ENCODE measurements at places on chromosomes 13 and 19.
A peak's percentile ranks its signal among the peaks of the same experiment; 100 is the strongest.

DNA sequence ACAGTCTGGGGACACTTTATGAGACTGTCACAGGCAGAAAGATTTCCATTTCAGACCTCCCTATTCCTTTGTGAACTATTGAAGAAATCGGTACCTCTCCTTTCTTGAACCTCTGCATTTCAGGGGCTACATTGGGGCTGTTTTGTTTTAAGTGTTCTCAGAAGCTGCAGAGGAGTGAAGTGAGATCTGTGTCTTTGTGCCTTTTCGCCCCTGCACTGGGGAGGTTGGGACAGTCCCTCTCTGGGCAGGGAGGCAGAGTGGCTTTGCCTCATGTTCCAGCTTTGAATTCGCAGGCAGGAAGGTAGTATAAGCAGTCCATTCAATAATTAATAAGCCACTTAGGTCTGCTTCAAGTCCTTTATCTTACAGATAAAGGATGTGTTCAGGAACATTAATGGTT is 9.5 kb upstream of the AMER2 start:
- DNase-seq, result no peak

DNA sequence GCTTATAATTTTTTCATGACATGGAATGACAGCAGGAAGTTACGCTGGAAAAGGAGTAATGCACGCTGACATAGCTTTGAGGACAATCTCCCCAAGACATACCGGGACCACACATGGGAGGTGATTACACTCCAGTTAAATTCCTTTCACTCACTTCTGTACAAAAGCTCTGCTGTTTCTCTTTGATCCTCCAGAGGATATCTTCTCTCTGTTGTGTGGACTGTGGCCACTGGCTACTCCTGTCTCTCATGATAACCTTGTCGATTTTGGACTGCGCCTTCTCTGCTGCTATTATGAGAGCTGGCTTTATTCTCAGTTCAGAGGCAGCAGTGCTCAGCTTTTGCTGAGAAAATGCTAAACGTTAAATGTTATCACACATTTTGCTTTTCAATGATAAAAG is 464.6 kb downstream of the FGF9 start:
- DNase-seq, result no peak

DNA sequence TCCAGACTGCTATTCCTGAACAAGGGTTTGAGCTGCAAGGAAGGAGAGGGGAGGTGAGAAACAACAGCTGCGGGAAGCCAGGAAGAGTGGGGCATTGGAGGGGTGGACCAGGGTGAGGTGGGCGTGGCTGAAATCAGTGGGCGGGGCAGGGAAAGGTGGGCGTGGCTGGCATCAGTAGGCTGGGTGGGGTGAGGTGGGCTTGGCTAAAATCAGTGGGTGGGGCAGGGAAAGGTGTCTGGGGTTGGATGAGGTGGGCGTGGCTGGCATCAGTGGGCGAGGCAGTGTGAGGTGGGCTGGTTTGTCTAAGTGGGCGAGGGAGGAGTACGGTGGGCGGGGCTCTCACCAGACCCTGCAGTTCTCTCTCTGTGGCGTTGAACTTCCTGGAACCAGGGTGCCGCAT is 87.6 kb downstream of the MUC16 start:
- DNase-seq, result no peak

GRCh38 chr13:48038761-48039160 is 1.2 kb downstream of the NUDT15 start:
- no peak for DNase-seq

- peak; percentile 56 for DNase-seq
Observed at GRCh38 chr19:15551293-15552004, 43.1 kb downstream of the CYP4F22 start.

- no peak for DNase-seq
Observed at GRCh38 chr19:6887316-6887715, at the start of gene ADGRE1. TSS of gene ADGRE1 (plus strand) at chr19:6887579. CDS start at chr19:6887609, 30 bp downstream.

DNA sequence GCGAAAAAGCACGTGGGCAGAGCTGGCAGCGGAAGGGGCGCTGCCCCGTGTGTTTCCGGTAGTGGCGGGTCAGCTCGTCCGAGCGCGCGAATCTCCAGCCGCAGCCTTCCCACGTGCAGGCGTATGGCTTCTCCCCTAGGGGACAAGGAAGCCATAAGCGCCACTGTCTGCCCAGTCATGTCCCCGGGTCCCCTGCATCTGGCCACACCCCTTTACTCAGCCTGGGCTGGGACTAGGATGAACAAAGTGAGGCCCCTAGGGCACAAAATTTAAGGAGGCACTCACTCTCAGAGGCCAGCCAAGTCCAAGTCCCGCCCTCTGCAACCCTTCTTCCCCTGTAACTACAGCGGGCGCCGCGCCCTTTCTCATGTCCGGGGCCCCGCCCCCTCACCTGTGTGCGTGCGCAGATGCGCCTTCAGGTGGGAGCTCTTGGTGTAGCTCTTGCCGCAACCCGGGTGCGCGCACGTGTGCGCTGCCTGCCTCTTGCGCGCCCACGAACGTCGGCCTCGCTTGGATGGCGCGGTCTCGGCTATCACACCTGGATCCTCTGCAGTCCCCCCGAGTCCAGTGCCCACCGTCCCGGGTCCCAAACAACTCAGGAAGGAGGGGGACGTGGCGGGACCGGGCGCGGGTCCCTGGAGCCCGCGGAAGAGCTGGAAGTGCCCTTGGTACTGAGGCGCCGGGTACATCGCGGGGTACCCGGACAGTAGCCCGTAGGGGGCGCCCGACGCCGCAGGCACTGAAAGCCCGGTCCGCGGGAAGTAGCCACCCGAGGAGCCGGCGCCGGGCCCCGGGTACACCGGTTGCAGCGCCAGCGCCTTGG is 1.9 kb downstream of the KLF1 start:
- peak; percentile 45 for DNase-seq

DNA sequence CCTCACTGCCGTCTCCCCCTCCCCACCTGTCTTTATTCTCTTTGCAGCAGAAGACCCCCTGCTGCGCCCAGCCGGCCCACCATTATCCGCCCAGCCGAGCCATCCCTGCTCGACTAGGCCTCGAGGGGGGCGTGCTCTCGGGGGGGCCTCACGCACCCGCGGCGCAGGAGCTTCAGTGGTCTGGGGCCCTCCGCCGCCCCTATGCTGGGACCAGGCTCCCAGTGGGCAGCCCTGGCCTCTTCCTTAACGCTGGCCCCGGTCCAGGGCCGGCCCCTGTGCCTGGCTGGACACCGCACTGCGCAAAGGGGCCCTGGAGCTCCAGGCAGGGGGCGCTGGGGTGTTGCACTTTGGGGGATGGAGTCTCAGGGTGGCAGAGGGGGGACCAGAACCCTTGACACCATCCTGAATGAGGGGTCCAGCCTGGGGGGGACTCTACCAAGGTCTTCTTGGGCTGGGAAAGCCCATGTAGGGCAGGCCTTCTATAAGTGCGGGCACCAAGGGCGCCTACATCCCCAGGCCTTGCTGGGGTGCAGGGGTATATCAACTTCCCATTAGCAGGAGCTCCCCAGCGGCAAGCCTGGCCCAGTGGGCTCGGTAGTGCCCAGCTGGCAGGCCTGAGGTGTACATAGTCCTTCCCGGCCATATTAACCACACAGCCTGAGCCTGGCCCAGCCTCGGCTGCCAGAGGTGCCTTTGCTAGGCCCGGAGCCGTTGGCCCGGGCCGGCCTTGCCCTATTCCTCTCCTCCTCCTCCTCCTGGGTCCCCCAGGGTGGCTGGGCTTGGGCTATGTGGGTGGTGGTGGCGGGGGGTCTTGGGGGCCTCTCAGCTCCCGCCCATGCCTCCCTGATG is 4.9 kb downstream of the TMED1 start:
- DNase-seq, result no peak

DNA sequence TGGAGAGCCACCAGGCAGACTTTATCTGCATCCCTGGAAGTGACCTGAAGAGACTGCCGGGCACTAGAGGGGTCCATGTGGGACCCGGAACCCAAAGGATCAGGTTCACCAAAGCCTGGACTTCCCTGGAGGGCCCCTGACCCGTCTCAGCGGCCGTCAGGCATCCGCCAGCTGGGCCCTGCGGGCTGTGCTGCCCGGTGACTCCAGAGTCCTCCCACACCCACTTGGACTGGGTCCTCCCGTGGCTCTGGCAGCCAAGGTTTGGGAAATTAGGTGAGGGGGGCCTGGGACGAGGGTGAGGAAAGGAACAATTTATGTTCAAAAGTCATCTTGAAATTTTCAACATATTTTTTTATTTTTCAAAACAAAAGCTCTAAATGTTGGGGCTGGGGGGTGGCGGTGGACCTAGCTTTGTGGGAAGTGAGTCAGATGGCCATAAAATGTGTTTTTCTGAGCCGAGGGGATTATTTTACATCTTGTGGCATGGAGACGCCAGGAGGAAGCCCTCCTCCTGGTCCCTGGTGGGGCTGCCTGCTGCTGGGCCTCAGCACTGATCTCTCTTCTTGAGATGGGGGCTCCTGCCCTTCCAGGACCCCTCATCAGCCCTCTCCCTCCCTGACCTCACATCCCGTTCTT is 20.2 kb downstream of the CEBPA start:
- no peak for DNase-seq

DNA sequence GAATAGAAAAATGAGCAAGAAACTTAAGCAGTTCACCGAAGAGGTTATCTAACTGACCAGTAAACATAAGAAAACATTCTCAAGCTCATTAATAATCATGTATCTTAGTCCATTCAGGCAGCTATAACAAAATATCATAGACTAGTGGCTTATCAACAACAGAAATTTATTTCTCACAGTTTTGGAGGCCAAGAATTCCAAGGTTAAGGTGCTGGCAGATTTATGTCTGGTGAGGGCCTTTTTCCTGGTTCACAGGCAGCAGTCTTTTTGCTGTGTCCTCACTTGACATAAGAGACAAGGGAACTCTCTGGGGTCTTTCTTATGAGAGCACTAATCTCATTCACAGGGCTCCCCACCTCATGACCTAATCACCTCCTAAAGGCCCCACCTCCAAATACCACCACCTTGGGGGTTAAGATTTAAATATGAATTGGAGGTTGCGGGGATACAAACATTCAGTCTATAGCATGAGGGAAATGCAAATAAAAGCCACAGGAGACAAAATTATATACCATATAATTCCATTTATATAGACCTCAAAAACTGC is 123.6 kb downstream of the ZAR1L start:
- no peak for DNase-seq

DNA sequence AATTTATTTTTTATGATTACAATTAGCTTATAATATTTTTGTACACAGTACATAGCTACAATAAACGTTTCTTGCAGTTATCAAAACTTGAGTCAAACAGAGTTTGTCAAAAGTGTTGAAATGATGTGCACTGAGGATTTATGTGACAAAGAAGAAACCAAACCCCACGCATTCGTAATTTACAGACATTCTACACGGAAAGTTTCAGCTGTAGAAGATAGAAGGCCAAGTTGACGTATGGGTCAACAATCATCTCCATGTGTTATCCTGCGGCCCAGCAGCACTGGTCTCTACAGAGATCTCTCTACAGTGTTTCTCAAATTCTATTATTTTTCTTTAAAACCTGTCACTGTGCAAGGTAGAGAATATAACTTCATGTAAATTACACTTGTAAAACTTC is 1507.6 kb downstream of the PCDH9 start:
- DNase-seq, result no peak

DNA sequence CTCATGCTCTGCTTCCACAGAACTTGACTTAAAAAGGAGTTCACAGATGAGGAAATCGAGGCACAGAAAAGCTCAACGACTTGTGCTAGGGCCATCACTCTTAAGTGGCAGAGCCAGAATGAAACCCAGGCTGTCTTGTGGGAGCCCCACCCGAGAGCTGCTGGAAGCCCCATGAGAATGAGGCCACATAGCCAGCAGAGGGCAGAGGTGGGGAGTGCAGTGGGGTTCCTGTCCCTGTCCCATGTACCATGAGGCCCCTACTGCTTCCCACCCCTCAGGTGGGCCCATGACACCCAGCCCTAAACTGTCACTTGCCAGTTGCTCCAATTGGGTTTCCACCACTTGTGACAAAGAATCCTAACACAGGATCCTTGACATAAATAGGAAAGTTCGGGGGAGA is 175.9 kb downstream of the IRS2 start:
- DNase-seq, result no peak

DNA sequence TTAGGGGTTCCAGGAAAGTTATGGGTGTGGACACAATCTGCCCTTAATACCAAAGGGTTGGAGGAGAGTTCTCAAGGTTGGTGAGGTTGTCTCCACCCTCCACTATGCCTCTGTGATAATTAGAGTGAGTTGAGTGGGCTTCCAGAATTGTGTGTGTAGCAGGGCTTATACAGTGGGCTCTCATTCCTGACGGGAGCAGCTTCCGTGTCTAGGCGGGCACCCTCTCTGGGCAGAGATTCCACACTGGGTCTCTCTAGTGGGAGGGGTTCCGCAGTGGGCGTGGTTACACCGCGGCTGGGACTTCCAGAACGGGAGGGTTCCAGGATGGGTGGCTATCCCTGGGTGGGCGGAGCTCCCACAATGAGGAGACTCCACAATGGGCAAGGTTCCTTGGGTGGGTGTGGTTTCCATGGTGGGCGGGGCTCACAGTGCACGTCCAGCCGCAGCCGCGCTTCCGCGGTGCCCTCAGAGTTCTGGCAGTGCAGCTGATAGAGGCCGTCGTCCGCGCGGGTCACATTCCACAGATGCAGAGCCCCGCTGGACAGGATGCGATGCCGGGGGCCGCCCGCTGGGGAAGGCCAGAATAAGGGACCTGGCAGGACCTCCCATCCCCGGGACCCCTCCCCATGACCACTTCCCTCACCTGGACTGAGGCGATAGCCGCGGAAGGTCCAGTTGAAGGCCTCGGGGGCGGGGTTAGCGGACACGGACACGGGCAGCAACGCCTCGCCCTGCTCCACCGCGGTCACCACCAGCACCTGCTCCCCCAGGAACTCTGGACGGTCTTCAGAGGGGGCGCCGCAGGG is 8.4 kb downstream of the NPHS1 start:
- DNase-seq, result no peak

DNA sequence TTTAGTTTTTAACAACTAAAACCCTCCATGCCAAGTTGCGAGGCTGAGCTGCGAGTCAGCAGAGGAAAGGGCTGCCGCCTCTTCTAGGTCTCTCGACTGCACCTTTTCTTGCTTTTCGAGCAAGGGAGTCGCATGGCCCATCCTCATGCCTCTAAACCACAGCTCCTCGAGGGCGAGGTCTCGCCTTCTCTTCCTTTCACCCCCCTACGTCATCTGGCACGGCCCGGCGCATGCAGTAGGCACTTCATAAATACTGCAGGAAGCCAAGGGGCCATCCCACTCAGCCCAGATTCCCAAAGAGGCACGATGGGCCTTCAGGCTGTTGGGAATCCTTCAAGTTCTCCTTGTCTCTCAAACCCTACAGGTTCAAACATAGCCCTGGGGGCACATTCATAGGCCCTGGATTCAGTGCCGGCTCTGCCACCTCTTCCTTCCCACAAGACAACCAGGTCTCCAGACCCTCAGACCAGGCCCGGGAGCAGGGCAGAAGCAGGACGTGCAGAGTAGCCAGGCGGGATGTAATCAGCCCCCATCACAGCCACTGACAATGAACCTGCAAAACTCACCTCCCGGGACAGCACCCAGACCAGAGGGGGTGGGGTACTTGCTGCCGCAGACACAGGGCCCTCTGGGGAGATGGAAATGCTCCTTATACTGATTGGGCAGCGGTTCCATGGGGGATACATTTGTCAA is 41.7 kb downstream of the GGACT start:
- no peak for DNase-seq

GRCh38 chr19:10270180-10270615 is 722 bp upstream of the ICAM1 start:
- no peak for DNase-seq

All from stimulated activated CD8-positive, alpha-beta memory T cell treated with anti-CD3 and anti-CD28 coated beads, Interleukin-7, amount 100 ng/mL, for 1 hour (primary cell).